Left lung (tissue), 14 donors: ENCODE measurements at places on chromosomes 6 and 20. TPM values are rescaled to one million over a fixed set of nuclear protein-coding genes. Genes with fewer than 3 reads are reported as not detected.
A peak's percentile ranks its signal among the peaks of the same experiment; 100 is the strongest.

GRCh38 chr6:137487181-137487868 lies 6.9 kb downstream of the OLIG3 start:
- DNase-seq: peak; percentile 43

- no peak for DNase-seq
Measured at GRCh38 chr20:57998981-57999464, 229.4 kb downstream of the ANKRD60 start.

GRCh38 chr6:9272671-9273070 lies 837.3 kb upstream of the SLC35B3 start:
- DNase-seq: no peak

DNA sequence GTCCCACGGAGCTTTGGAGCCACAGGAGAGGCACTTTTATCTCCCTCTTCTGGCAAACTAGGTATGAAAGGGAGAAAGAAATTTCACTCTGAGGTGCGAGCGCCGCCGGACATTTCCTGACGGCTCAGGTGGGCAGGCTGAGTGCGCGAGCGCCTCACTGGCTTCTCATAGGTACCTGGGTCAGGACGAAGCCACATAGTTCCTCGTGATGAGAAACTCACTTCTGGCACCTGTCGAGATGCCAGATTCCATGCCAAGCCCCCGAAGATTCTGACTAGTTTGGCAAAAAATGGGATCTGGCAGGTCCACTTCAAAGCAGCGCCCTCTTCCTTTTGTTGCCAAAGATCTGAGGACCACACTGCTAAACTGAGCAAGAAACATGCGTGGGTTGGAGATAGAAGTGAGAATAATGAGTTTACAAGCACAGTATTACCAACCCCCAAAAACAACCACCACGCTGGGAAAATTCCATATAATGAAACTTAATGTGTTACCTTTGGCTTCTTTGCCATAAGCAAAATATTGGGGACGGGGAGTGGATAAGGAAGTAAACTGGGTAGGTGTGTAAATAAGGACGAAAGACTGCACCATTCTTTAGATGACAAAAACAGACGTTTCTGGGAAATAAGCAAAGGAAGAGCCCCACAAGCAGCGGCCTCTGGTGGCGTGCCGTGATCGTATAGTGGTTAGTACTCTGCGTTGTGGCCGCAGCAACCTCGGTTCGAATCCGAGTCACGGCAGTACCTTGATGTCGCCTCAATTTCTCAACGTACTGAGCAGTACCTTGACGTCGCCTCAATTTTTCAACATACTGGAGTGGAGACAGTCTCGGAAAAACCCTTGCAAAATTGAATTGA lies 89.8 kb upstream of the PRSS16 start:
- peak; percentile 83 for DNase-seq

DNA sequence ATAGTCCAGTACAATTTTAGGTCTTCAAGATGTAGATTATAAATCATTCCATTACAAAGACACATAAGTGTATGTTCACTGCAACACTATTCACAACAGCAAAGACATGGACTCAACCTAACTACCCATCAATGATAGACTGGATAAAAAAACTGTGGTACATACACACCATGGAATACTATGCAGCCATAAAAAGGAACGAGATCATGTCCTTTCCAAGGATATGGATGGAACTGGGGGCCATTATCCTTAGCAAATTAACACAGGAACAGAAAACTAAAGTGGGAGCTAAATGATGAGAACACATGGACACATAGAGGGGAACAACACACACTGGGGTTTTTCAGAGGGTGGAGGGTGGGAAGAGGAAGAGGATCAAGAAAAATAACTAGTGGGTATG lies 6.3 kb downstream of the RTN4IP1 start:
- no peak for DNase-seq

DNA sequence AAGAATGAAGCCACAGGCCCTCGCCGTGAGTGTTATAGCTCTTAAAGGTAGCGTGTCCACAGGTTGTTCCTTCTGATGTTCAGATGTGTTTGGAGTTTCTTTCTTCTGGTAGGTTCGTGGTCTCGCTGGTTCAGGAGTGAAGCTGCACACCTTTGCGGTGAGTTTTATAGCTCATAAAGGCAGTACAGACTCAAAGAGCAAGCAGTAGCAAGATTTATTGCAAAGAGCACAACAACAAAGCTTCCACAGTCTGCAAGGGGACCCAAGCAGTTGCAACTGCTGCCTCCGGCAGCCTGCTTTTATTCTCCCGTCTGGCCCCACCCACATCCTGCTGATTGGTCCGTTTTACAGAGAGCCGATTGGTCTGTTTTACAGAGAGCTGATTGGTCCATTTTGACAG lies 5.2 kb downstream of the HIVEP1 start:
- no peak for DNase-seq

GRCh38 chr20:41159547-41159946 lies 22.2 kb downstream of the PLCG1 start:
- DNase-seq: no peak

PRSS16 gene
- polyA plus RNA-seq: 3.4 TPM
